Mesendoderm (in vitro differentiated cells): ENCODE measurements at places on chromosomes 11 and 22.

GRCh38 chr22:31344578-31345330 is 1.4 kb downstream of the PATZ1 start:
- no peak for DNase-seq

GRCh38 chr11:115579181-115579825 is 75.1 kb upstream of the CADM1 start:
- no peak for DNase-seq

GRCh38 chr22:39814899-39815298 is 78.7 kb downstream of the ENTHD1 start:
- DNase-seq = no peak

GRCh38 chr11:116642902-116643301 is 129.9 kb downstream of the BUD13 start:
- no peak for DNase-seq
